ENCODE measurements at places on chromosomes 11 and 22.
A peak's percentile ranks its signal among the peaks of the same experiment; 100 is the strongest.

- no peak for DNase-seq
Measured at GRCh38 chr11:3866206-3866605, 10.7 kb downstream of the STIM1 start.

GRCh38 chr11:44516688-44517507, 48.6 kb upstream of the CD82 start:
- DNase-seq, result no peak

- DNase-seq, result peak; percentile 54
Measured at GRCh38 chr11:61254403-61255025, 13.5 kb downstream of the PGA5 start.

GRCh38 chr11:114358716-114359115, 41.6 kb downstream of the C11orf71 start:
- peak; percentile 42 for DNase-seq

- DNase-seq, result peak; percentile 34
Measured at GRCh38 chr11:17277024-17277584, 565 bp downstream of the NUCB2 start.
